Ureter (tissue), 1 donor: ENCODE measurements at places on chromosomes 16 and 17. TPM values are rescaled to one million over a fixed set of nuclear protein-coding genes. Genes with fewer than 3 reads are reported as not detected.
A peak's percentile ranks its signal among the peaks of the same experiment; 100 is the strongest.

GRCh38 chr16:22926105-22926751, 112.3 kb downstream of the HS3ST2 start:
- DNase-seq: no peak

DNA sequence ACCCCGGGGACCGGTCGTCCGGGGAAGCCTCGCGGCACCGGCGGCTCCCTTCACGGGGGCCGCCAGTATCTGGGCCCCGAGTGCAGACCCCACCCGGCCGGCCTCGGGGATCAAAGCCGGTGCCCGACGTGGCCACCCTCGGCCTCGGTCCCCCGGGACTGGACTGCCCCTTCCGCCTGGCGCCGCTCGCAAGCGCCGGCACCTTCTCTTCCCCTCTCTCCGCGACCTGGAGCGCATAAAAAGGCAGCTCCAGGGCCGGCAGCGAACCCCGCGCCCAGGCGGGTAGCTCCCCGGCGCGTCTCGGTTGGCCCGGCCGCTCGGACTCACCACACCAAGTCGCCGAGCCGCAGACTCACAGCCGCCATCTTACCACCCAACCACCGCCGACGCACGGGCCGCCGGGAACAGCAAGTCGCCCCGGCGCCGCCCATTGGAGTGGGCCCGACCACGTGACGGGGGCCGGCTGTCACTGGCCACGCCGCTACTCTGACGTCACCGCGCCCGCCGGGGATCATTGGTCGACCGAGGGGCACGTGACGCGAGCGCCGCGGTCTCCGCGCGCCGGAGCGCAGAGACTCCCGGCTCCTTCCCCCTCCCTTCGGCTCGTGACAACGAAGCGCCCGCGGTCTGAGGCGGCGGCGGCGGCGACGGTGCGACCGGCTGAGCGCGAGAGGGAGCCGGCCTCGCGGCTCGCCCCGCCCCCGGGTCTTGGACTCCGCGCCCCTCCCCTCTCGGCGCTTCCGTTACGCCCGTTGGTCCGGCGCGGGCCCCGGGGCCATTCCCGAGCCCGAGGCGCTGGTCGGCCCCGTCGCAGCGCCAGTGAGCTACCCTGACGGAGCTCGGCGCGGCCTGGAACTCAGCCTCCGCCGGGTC, at the start of the genes GLYR1 and UBN1:
TSS of gene GLYR1 (minus strand) at position 388 of the 873 bp plus-strand sequence. CDS start at position 365, 23 bp downstream.
TSS of gene UBN1 (plus strand) at position 581 of the 873 bp plus-strand sequence. CDS start 5,437 bp downstream, outside the sequence.
- DNase-seq: peak; percentile 100

DNA sequence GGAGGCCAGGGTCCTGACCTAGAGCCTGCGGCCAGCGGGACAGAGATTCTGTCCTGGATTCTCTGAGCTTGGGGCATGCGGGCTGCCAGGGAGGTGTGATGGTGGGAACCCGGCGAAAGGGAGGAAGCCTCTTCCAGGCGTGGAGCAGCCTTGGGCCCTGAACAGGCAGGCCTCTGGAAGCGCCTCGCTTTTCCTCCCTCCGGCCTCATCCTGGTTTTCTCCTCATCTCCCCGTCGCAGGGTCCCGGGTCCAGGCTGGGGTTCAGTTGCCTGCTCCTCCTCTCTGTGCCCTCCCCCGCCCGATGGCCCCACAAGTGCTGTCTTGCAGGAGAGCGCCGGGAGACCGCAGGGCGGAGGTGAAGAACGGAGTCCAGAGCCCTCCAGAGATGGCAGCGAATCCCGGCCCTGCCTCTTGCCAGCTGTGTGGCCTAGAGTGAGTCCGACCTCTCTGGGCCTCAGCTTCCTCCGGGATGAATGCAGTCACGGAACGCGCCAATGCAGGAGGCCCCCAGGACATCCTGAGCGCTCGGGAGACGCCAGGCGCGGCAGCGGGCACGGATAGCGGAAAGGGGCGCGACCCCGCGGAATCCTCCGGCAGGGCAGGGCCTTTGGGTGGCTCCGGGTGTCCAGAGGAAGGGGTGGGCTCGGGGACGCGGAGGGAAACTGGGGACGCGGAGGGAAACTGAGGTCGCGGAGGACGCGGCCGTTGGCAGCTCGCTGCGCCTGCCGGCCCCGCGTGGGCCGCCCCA, 553 bp upstream of the RAB11FIP4 start:
- DNase-seq: peak; percentile 41

DNA sequence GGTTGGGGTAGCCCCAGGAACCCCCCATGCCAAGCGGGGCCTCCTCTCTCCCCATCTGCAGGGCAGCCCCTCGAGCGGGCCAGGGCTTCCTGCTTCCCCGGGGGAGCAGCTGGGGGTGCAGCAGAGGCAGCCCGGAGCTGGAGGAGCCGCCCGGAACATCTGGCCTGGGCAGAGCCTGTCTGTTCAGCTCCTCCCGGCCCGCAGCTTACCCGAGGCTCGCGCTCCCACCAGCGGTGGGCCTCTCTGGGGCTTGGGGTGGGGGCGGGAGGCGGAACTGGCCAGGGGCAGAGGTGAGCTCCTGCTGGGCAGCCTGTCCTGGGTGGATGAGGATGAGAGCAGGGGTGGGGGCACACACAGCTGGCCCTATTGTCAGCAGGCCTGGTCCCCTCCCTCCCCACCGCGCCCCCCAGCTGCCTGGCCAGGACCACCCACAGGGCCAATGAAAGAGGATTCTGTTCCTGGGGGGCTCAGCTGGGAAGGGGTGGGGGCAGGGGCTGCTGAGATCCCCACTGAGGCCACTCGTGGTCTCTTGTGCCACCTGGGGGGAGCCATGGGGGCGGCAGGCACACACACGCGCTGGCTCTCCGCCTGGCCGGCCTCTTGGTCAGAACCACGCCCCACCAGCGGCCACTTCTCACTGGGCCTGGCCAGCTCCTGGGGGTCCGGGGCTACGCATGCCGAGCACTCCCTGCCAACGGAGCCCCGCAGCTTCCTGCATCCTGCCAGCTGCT, 34.7 kb downstream of the BAHCC1 start:
- DNase-seq: no peak

The TP53TG3E gene
- total RNA-seq: not detected

The CISD3 gene
- 60.1 TPM for total RNA-seq

The TPPP3 gene
- total RNA-seq: 12.5 TPM
